Stimulated activated CD8-positive, alpha-beta memory T cell treated with anti-CD3 and anti-CD28 coated beads, Interleukin-15, amount 100 ng/mL, for 1 hour (primary cell): ENCODE measurements at places on chromosomes 1 and 21.

GRCh38 chr1:214422137-214422671 is 129.2 kb downstream of the PTPN14 start:
- no peak for DNase-seq

DNA sequence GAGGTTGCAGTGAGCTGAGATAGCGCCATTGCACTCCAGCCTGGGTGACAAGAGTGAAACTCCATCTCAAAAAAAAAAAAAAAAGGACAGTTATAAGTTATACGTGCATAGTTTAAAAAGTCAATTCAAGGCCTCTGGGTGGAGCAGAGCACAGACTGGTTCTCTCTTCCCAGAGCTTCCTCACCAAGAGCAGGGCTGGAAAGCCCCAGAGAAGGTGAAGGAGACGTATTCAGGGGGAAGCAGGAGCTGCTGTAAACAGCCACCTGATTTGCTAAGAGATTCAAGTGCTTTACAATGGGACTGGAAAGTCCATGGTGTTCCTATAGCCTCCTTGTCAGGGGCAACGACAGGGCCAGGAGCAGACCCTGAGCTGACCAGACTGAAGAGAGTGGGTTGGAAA is 85.0 kb upstream of the LYST start:
- no peak for DNase-seq

- no peak for DNase-seq
Observed at GRCh38 chr1:67170751-67171573, 4.7 kb downstream of the IL23R start.

- DNase-seq, result no peak
Observed at GRCh38 chr1:246617156-246617555, 50.9 kb downstream of the CNST start.

- no peak for DNase-seq
Observed at GRCh38 chr1:32742199-32742947, 39.8 kb upstream of the SYNC start.

DNA sequence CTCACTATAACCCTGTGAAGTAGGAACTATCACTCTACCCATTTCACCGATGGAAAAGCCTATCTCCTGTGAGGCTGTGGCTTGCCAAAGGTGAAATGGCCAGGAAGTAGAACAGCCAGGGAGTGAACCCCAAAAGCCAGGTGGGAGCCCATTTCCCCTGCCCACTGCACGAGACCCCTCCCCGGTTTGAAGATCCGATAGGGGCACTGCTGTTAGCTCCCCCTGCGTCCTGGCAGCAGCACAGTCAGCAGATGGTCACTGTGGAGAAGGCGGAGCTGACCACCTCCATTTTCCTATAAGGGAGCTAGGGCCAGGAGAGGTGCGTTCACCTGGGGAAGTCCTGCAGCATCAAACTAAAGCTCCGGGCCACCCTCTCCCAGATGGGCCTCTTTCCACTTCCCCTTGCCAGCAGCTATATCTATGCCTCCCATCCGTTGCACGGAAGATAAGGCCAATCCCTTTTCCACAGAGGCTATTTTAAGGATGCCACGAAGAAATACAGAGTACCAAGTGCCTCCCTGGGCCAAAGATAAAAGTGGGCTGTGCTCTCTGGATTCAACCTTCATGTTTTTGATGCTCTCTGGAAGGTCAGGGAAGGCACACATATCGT is 7.8 kb downstream of the ERG start:
- DNase-seq, result no peak

DNA sequence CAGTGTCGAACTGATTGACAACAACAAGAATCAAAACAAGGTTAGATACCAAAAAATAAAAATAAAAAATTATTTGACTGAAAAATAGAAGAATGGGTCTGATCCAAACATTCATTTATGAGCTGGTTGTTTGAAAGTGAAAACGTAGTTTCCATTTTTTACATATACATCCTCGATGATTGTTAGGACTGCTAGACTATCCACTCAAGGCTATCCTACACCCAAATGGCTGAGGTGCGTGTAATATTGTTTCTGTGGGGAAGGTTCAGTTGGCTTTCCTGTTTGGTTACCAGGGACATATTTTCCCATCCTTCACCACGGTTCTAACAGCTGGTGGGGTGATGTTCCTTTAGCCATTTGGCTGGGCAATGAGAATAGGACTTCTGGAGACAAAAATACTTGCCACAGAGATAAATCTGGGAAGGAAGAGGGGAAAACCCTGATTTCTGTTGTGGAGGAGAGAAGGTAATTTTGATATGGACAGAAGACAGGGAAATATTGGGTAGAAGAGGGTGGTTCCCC is 66.3 kb downstream of the MAP3K7CL start:
- DNase-seq, result no peak

DNA sequence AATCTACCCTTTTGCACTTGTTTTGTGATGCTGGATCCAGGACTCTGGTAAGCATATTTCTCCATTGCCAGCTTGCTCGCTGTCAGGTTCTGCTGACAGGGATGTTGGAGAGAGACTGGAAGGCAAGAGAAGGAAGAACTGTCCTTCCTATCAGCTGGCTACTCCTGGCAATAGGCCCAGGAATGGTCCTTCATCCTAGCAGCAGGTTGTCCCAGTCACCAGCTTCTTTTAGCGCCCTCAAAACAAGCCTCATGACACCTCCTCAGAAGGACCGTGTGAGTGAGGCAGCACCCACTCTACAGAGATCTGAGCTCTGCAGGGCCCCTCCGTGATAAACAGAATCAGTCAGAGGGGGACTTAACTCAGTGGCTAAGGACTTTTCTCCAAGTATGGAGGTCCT is 33.1 kb upstream of the SLAMF9 start:
- DNase-seq, result no peak

- no peak for DNase-seq
Observed at GRCh38 chr1:161791904-161792655, 26.0 kb downstream of the ATF6 start.

DNA sequence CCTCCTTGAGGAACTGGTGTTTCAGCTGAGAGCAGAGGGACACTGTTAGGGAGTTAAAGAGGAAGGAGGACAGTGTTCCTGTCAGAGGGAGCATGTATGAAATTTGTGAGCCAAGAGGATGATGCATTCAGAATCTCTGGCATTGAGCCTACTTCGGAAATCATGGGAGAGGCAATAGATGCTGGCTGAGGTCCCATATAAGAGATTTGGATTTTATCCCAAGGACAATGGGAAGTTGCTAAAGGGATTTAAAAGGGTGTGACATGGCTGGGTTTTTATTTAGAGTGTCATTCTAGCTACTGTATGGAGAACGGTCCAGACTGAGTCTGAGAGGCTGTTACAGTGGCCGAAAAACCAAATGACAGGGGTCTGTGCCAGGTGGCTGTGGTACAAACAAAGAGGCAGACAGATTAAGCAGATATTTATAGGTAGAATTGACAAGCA is 403.2 kb upstream of the B3GALT2 start:
- DNase-seq, result no peak

- DNase-seq, result no peak
Observed at GRCh38 chr1:52153010-52153409, 11.1 kb downstream of the ZFYVE9 start.

GRCh38 chr1:161054805-161055204 is 9.0 kb upstream of the USF1 start:
- DNase-seq, result no peak

DNA sequence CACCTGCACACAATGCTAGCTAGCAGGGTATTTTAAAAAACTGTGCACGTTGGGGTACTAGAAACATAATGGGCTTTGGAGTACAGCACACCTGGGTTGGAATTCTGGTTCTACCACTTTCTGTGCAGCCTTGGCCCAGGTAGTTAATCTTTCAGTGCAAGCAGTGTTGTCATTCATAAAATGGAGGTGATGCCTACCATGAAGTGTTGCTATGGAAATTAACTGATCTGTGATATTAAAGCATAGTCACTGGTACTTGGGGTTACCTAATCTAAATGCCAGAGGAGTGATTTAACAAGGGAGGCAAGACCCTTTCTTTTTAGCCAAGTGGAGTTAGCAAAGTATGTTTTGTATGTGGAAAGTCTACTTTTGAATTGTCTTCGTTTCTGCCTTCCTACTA is 18.0 kb downstream of the ATP1B1 start:
- no peak for DNase-seq

DNA sequence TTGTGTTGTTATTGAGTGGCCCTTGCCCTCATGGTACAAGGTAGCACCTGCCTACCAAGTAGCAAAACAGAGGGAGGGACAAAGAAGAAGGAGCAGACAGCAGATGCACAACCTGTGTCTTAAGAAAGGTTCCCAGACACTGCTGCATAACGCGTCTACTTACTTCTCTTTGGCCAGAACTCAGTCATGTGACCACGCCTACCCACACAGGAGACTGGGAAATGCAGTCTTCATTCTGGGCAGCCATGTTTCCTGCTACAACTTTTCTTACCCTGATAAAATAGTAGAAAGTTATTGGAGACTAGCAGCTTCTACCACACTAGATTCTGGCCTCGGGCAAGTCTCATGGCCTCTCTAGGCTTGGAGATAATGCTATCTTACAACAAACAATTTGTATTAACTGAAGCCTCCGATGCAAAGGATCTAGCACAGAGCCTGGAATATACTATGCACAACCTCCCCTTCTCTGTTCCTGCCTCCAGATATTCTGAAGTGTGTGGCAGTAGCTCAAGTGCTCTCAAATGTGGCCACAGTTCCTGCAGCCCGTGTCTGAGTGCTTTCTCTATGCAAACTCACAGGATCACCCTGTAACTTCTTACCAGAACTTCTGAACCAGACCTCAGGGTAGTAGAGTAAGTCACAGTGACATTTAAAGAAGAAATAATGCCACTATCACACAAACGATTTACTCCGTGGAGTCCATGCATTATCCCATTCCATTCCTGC is 34.1 kb upstream of the BTG2 start:
- peak; percentile 40 for DNase-seq

DNA sequence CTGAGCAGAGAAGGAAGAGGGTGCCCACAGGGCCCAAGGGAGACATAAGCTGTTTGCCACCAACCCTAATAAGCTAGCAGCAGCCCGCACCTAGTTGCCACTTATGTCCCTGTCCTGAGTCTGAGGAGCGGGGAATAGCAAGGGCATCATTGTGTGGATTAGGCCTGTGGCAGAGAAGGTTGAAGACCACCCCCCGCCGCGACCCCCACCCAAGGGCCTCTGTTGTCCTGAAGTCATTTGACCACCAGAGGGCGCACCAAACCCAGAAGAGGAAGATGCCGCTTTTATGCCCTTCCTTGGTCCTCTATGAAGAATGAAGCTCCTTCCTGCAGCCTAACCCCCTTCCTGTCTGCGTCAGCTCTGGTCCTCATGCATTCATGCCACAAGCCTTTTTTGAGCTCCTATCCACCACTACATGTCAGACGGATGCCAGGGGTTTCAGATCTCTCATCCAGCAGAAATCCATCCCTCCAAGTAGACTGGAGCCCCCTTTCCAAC is 16.6 kb downstream of the RHBG start:
- peak; percentile 71 for DNase-seq

DNA sequence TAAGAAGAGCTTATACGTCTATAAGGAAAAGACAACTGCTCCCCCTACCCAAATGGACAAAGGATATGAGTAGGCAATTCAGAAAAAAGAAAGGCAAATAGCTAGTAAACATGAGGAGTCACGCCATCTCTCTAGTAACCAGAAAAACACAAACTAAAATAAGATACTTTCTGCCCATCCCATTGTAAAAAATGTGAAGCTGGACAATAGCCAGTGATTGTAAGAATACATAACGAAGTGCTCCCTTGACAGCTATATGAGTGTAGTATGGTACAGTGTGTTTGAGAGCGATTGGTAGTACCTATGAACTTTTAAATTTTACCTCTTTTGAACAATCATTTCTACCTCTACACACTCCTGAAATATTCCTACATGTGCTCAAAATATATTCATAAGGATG is 7.5 kb upstream of the GJA8 start:
- DNase-seq, result no peak

GRCh38 chr1:206668351-206668750 is 16.4 kb upstream of the MAPKAPK2 start:
- no peak for DNase-seq

- DNase-seq, result no peak
Observed at GRCh38 chr1:62066713-62067112, 127.9 kb upstream of the L1TD1 start.

GRCh38 chr21:42535602-42536171 is 22.0 kb downstream of the SLC37A1 start:
- no peak for DNase-seq

DNA sequence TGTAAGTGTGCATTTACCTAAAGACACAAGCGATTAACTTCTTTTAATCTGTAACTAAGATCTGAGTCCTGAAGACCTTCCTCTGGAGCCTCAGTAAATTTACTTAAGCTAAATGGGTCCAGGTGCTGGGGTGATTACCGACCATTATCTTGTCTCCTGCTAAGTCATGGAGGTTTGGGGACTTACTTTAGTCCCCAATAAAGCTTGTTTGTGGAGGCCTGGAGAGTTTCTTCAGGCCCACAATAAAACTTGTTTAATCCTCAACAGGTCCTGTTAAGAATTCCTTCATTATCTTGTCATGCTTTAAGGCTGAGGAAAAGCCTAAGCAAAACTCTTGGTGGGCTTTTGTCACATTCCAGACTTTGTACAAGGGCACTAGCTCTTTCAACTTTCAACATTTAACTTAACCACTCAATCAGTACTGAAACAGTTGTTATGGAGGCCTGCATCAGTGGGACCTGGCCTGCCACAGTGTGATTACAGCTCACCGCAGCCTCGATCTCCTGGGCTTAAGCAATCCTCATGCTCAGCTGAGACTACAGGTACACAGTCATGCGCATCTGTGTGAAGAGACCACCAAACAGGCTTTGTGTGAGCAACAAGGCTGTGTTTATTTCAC is 84.0 kb downstream of the FMO4 start:
- DNase-seq, result no peak

- DNase-seq, result no peak
Observed at GRCh38 chr1:119794876-119795240, 16.4 kb downstream of the REG4 start.

DNA sequence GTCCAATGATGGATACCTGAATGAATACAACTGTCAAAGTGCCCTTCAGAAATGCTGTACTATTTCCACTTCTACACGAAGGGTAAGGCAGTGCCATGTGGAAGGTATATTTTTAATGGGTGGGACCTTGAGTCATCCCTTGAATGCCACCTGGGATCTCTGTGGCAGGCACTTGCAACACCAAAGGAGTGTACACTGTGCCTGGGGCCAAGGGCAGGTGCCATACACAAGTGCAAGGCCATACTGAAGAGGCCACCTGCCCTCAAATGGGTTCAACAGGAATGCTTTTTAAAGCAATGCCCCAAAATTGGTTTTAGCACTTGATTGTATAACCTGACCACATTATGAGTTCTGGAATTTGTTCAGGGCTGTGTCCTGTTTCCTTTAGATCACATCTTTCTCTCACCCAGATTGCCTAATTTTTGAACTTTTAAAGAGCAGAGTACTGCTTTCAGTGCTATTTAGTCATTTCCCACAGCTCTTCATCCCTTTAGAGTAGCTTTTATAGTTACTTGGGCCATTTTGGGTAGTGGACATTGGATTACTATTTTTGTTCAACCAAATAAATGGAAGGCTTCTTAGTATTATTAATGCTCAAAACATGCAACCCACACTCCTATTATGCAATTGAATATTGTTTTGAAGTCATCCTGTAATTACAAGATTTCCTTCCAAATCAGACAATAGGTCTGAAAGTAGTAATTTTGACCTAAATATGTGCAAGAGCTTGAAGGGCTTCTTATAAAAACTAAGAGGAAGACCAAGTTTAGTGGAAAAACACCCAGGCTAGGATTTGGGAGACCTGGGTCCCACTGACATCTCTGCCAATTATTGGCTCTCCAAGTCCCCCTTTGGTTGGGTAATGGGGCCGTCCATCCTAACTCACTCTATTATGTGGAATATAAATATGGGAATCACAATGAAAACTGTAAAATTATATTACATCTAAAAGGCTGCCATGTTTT is 57.2 kb downstream of the LEPR start:
- no peak for DNase-seq
